Inflammatory macrophage (primary cell): ENCODE measurements at places on chromosomes 6 and 20.

DNA sequence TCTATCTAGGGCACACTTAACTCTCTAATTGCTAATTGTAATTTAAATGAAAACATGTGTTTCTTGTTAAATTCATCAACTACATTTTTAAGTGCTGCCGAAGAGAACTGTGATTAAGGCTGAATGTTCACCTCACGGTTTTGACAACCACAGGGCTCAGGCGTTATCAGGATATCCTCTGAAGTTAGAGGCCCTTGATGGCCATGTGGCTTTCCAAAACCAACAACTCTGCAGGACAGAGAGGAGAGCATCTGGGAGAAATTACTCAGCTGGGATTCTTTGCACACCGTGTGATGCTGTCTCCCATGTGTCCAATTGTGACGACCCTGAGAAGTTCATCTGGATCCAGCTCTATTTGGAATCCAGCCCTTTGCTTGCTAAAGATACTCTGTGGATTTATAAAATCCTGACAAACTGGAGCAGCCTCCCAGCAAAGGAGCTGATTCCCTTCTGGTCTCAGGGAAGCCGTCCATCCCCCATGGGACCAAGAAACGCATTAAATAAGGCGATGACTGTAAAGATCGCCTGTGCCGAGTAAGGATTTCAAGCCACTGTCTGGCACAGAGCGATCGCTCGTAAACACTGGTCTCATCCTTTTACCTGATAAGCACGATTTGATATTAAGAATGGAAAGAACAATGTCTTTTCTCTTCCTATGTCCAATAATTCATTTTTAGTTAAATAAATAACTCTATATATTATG lies 401.1 kb downstream of the CD83 start:
- no peak for DNase-seq

DNA sequence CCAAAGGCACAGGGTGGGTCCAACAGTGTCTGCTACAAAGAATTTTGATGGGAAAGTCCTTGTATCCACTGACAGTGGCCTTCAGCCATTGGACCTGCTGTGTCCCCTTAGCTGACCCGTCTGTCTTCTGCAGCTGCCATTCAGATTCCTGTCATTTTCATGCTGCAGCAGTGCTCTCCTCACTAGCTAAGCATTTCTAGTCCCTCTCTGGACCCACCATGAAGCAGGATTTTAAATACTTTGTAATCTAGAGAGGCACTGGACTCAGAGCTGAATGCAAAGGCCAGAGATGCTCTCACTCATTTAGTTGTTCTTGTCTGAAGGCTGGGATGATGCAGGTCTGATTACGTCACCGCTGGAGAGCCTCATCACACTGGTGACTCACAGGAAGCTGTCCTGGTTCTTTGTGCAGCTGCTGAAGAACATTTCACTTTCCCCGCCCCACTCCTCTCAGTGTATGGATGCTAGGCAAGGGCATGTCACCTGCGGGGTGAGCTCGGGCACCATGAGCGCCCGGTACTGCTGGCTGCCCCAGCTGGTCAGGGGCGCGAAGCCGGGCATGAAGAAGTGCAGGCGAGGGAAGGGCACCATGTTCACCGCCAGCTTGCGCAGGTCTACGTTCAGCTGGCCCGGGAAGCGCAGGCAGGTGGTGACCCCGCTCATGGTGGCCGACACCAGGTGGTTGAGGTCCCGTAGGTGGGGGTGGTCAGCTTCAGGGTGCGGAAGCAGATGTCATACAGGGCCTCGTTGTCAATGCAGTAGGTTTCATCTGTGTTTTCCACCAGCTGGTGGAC lies 19.4 kb upstream of the TUBB2A start:
- DNase-seq: peak; percentile 78

DNA sequence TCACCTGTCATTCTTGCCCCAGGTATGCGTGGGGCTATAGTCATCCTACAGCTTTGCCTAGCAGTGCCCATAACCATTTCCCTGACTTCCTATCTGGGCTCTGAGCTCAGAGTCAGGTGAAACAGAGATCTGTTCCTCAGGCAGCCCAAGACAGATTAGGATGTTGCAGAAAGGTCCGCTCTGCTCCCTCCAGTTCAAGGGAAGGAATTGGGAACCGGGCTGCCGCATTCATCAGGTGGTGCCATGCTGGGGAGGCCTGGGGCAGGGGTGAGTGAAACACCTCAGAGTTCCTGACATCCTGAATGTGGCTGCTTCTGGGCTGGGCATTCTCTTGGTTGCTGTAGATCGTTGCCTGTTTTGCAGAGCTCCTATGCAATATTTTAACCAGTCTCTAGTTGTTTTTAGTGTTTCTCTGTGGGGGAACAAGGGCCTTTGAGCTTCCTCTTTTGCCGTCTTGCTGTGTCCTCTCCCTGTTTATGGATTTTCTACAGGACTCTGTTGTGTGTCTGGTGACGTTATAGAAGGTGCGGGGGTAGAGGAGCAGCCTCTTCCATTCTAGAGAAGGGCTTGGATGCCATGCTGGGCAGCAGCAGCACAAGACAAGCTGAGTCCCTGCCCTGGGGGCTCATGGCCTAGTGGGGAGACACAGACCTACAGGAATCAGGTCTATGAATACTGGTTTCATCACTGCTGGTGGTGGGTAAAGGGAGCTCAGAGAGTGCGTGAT lies 9.2 kb downstream of the ENTPD6 start:
- peak; percentile 67 for DNase-seq

GRCh38 chr6:79810185-79810705 lies 137.1 kb downstream of the ELOVL4 start:
- no peak for DNase-seq

GRCh38 chr6:3844097-3844463 lies 5.1 kb upstream of the FAM50B start:
- DNase-seq: no peak
